ENCODE measurements at places on chromosomes 12 and 14. TPM values are rescaled to one million over a fixed set of nuclear protein-coding genes. Genes with fewer than 3 reads are reported as not detected.

MYF6 gene
- 0.45 TPM for total RNA-seq

PLEKHD1 gene
- total RNA-seq: not detected

ENO2 gene
- total RNA-seq: 10.4 TPM

SDS gene
- not detected for total RNA-seq

DTX1 gene
- not detected for total RNA-seq

EGLN3 gene
- 0.34 TPM for total RNA-seq

CDKN3 gene
- 140 TPM for total RNA-seq
